KBM-7 (cell line): ENCODE measurements at places on chromosomes 3 and 15.
A peak's percentile ranks its signal among the peaks of the same experiment; 100 is the strongest.

- no peak for DNase-seq
Observed at GRCh38 chr3:21790466-21790865, 39.5 kb upstream of the ZNF385D start.

DNA sequence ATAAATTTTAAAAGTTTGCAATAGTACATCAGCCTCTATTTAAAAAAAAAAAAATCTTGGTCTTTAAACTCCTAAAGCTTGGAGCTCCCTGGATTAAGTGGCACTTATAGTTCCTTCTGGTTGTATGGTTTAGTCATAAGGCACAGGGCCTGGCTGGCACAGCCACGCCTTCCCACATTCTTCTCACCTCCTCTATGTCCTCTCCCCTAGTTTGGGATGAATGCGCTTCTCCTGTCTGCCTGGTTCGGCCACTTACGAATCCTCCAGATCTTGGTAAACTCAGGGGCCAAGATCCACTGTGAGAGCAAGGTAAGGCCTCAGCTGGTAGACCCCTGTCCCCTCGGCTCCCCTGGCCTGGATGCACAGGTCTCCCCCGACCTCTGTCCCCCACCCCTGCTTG lies 10.0 kb downstream of the ANKDD1A start:
- no peak for DNase-seq

GRCh38 chr15:35181538-35181937 lies 96.4 kb upstream of the NANOGP8 start:
- DNase-seq = no peak

GRCh38 chr3:25856902-25857518 lies 67.1 kb downstream of the OXSM start:
- DNase-seq = peak; percentile 57

DNA sequence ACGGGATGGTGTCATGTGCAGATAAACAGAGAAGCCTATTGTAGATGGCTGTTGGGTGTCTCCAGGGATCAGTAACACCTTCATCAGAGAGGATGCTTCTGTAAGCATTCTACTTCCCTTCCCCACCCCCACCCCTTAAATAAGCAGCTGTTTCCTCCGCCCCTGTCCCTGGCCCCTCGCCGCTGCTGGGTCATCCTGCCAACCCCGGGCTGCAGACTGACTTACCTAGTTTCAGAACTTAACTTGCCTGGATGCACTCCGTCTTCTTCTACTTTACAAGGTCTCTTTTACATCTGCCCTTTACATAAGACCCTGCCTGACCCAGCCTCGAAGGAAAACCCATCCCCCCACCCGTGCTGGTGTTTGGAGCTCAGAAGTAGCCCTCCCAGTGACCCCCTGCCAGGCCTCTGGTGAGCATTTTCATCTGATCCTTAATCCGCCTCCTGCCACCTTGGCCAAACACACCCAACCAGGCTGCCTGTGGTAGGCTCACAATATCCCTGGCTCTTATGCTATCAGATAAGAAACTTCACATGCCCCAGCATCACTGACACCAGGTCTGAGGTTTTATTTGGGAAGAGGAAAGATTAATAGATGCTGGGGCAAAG lies 103.0 kb upstream of the HES1 start:
- peak; percentile 8 for DNase-seq

GRCh38 chr15:86615411-86615810 lies 535.7 kb downstream of the AGBL1 start:
- DNase-seq = no peak

DNA sequence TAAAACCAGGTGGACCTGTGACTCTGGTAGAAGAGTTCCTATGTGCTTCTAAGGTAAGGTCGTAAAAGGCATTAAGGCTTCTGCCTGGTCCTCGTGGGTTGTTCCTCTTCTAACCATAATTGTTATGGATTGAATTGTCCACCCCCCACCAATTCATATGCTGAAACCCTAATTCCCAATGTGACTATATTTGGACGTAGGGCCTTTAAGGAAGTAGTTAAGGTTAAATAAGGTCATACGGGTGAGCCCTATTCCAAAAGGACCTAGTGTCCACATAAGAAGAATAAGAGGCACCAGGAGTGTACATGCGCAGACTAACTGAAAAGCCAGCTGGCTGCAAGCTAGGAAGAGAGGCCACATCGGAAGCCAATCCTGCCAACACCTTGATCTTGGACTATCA lies 1.9 kb downstream of the ADPGK start:
- DNase-seq = peak; percentile 48

DNA sequence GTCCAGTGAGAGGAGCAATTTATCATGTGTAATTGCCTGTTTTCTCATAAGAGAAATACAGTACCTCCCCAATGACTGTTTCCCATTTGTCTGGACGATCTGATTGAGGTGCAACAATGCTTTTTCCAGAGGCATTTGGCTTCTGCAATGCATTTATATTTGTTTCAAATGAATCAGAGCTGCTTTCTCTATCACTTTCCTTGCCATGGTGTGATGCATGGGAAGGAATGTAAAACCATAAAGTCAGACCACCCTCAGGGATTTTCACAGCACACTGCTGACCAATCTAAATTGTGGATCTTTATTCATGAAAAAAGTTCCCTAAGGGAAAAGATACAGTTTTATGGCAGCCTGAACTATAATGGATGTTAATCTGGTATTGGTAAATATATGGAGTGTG lies 333.0 kb downstream of the ZNF385D start:
- no peak for DNase-seq

DNA sequence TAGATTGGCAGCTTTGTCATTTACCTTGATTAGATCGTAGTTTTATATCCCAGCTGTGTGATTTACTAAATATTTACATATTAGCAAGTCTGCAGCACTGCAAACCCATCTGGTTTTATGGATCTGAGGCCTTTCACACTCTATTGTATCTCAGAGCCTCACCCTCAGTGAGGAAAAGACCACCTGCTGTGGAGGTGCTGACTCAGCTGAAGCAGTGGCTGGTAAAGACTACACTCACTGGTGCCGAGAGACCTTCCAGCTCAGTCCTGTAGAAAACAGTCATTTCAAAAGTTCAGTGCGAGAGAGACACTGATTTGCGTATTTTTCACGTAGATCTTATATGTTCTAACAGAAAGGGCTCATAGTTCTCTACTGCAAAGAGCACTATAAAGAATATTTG lies 307.8 kb upstream of the TPM1 start:
- no peak for DNase-seq

- DNase-seq = no peak
Observed at GRCh38 chr15:60086681-60087429, 82.7 kb downstream of the FOXB1 start.

DNA sequence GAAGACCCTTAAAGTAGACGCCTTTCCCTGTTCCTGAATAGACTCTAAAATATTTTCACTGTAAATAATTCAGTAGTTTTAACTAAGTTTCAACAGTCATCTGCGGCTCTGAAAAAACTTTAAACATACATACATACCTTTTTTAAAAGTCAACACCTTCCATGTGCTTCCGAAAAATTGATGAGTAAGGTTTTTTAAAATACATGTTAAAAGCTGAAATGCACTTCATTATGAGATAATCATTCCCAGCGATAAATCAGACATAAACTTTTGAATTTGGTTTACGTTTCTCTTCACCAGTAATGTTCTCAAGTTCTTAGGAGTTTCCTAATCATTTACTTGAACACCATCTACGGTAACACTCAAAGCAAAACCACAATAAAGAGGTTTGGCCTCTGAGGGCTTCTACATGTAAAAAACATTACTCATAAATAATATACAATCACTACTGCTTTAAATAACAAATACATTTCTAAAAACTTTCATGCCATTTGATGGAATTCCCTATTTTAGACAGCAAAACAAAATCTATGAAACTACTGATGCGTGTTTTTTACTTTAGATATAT lies 403.5 kb downstream of the SHQ1 start:
- DNase-seq = no peak

DNA sequence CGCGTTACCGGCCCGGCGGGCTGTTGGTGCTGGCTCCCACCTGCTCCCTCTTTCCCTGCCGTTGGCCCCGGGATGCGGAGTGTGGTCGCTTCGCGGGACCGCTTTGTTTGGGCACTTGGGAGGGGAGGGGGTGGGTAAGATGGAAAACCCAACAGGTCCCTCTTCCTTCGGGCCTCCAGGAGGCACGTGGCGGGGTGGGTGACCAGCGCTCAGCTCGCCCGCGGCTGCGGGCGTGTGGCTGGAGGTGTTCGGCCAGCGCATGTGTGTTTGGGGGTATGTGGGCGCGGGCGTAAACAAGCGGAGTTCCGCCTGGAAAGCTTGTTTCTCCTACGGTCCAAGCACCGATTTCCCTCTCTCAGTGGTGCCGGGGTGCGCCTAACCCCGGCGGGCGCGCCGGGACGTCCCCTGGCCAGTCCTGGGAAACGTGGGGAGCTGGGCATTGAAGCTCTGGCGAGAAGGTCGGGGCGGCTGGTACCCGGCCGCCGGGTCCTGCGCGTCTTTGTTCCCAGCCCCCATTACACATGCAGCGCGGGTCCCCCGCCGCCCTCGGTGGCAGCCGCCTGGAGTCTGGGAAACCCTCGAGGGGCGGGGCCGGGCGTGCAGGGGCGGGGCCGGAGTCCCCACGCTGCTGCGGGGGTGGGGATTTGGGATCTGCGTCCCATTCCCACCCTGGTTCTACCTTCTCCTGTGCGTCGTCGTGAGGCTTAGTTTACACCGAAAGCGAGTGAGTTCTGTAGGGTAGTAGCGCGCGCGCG lies 1.4 kb downstream of the ACVR2B start:
- DNase-seq = peak; percentile 40

GRCh38 chr15:94411285-94411684 lies 179.9 kb downstream of the MCTP2 start:
- no peak for DNase-seq

- DNase-seq = no peak
Observed at GRCh38 chr3:57681691-57682090, 11.2 kb downstream of the DENND6A start.

DNA sequence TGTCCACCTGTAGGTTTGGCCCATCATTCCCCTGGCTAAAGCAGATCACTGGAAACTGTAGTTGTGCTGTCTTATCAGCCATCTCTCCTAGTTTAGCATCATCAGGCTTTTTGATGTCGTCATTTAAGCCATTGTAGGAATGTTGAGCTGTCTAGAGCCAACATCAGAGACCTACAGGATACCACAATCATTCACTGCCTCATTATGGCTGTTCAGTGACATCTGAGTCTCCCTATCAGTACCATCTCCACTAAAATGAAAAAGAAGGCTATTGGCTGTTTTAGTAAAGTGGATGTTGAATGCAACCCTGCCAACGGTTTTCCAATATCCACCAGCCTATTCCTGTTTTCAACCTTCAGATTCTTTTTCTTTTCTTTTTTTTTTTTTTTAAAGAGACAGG lies 29.2 kb downstream of the RLBP1 start:
- DNase-seq = no peak

GRCh38 chr15:76116138-76116885 lies 56.5 kb downstream of the TMEM266 start:
- DNase-seq = no peak

- DNase-seq = no peak
Observed at GRCh38 chr3:52774066-52774713, 3.2 kb upstream of the ITIH1 start.

- DNase-seq = no peak
Observed at GRCh38 chr3:134312873-134313846, 61.1 kb downstream of the AMOTL2 start.

DNA sequence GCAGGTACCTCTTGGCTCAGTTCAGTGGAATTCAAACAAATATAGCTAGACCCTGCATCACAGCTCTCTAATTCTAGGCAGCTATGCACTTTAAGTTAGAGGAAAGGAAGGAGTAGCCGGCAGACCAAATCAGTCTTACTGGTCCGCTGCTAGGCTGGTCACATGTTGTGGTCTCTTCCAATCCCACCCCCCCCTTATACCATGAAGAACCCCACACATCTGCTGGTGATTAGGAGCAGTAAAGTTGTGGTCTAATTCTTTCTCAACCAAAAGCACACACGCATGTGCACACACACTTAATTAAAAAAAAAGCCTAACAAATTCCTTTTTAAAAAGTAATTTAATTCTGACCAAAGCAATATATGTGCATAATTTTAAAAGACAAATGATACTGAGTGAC lies 16.7 kb upstream of the SH3GL3 start:
- DNase-seq = no peak

- DNase-seq = no peak
Observed at GRCh38 chr3:147669077-147669476, 259.9 kb downstream of the ZIC1 start.

- peak; percentile 61 for DNase-seq
Observed at GRCh38 chr3:46361408-46362283, 7.7 kb downstream of the CCR2 start.

GRCh38 chr15:67175643-67176071 lies 78.8 kb downstream of the AAGAB start:
- peak; percentile 67 for DNase-seq

DNA sequence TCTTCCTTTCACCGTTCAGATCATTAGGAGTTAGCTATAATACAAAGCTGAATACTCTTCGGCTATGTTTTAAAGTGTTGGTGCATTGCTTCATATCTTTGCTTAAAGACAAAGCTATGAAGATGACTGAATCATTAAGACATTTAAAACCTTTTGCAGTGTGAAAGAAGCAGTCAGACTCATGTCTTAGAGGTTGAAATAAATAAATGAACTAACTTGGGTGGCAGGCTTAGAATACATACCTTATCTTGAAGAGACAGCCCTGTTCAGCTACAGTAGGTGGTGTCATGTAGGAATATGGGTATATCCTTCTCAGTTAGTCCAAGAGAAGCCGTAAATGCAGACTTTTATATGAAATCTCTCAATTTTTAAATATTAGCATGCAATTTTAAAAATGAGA lies 63.4 kb downstream of the OPA1 start:
- no peak for DNase-seq

- DNase-seq = no peak
Observed at GRCh38 chr3:42712688-42713372, 10.2 kb upstream of the HHATL start.

DNA sequence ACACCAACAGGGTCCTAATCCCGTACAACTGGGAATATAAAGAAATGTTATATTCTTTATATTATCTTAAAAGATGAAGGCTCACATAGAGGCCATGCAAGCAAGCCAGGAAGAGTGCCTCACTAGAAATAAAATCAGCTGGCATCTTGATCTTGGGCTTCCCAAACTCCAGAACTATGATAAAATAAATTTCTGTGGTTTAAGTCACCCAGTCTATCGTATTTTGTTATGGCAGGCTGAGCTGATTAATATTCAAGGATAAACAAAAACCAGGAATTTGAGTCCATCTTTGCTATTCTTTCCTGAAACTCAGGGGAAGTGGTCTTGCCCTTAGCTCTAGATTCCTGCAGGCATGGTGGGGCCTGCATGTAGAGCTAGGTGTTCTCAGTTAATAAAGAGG lies 42.7 kb downstream of the ATOSA start:
- DNase-seq = no peak

GRCh38 chr3:89107461-89108290 lies at the start of gene EPHA3:
TSS of gene EPHA3 (plus strand) at chr3:89107621. CDS start at chr3:89107749, 128 bp downstream.
- peak; percentile 57 for DNase-seq
